Gastrocnemius medialis (tissue), 4 donors: ENCODE measurements at places on chromosomes 5 and 9. TPM values are rescaled to one million over a fixed set of nuclear protein-coding genes. Genes with fewer than 3 reads are reported as not detected.

CDC20B gene
- not detected for total RNA-seq

BHMT gene
- not detected for total RNA-seq

DMRTA1 gene
- total RNA-seq = 0.73 TPM

AMACR gene
- total RNA-seq = 2.5 TPM

ADAMTS2 gene
- 2.8 TPM for total RNA-seq
